ENCODE measurements at places on chromosomes 12 and 14.

DNA sequence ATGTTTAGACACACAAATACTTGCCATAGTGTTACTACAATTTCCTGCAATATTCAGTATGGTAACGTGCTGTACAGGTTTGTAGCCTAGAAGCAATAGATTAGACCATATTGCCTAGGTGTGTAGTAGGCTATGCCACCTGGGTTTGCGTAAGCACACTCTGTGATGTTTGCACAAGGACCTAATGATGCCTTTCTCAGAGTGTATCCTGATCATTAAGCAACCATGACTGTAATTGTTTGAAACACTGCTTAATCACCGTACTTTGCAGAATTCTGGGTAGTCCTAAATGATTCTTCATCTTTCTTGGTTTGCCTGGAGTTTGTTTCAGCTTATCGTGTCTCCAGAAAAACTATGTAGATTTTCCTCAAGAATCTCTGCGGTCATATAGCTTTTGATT lies 11.2 kb upstream of the TCP11L2 start:
- DNase-seq = no peak

- no peak for DNase-seq
Measured at GRCh38 chr14:102902523-102903247, 19.8 kb upstream of the AMN start.

GRCh38 chr14:104803912-104804410 lies 3.1 kb downstream of the ZBTB42 start:
- no peak for DNase-seq

GRCh38 chr12:57738661-57739237 lies at the start of gene AGAP2:
AGAP2 (minus strand) TSS chr12:57738742; CDS start chr12:57738246, 496 bp downstream.
- no peak for DNase-seq

DNA sequence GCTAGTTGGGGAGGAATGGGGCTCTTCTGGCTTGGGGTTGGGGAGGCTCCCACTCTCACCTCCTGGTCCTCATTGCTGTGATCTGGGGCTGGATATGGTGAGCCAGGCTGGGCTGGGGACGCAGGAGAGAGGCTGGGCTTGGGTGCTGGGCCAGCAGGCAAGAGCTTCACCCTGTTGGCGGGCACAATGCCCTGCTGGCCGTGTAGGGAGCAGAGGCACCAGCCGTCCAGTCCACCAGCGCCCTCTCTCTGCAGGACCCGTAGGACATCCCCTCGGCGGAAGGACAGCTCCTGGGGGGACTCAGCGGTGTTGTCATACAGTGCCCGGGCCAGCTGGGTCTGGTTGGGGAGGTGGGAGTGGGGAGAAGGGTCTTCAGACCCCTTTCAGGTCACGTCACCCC lies 4.5 kb downstream of the EFS start:
- DNase-seq = no peak

Data from activated T-helper 1 cell treated with Interleukin-2 at 50 U/mL for 16 hours (primary cell).